ENCODE measurements at places on chromosomes 3 and 15.

GRCh38 chr3:4356220-4356540 is 53.0 kb downstream of the SETMAR start:
- DNase-seq = no peak

- DNase-seq = no peak
Measured at GRCh38 chr3:141690431-141691072, 47.5 kb upstream of the RNF7 start.

DNA sequence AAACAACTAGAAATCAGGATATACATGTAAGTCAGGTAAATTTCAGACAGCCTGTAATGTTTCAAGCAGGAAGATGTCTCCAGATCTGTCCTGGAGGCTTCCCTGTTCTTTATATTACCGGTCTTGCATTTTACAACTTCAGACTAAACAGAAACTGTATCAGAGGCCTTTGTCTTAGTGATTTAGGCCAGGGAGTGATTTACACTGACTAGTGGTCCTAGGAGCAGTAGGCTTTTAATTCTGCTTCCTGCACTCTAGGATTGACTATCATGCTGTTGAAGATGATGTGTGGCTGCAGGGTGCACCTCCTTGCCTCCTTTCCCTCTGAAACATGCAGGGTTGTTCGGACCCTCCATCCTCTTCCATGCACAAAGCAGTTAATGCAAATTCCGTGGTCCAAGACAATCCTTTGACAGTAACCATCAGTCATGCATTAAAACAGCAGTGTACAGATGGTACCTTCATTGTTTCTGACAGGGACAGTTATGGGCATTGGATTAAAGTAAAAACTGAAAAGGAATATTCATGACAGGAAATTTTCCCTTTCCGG is 27.6 kb downstream of the CHRNA7 start:
- no peak for DNase-seq

- DNase-seq = no peak
Measured at GRCh38 chr15:56871185-56871584, 47.3 kb upstream of the TCF12 start.

DNA sequence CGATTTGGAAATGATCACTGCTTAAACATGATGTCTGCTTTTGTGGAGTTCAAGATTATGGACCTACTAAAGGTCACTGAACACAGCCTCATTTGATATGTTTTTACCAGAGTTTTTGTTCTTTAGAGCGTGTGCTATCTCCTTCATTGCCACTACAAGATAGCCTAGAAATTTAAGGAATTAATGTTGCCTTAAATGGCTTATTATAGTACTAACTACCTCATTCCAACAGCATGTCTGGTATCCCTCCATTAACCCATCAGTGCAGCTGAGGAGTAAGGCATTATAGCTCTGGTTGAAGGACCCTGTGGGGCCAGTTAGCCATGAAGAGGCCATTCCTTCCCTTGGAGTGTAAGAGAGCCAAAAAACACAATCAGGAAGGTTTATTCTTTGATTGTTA is 2.3 kb upstream of the FAM43A start:
- no peak for DNase-seq

- DNase-seq = no peak
Measured at GRCh38 chr3:103644450-103644849, 1209.6 kb downstream of the ZPLD1 start.

GRCh38 chr15:62644889-62645742 is 397.4 kb upstream of the TPM1 start:
- no peak for DNase-seq

- DNase-seq = no peak
Measured at GRCh38 chr15:38263996-38264395, 11.4 kb downstream of the SPRED1 start.

DNA sequence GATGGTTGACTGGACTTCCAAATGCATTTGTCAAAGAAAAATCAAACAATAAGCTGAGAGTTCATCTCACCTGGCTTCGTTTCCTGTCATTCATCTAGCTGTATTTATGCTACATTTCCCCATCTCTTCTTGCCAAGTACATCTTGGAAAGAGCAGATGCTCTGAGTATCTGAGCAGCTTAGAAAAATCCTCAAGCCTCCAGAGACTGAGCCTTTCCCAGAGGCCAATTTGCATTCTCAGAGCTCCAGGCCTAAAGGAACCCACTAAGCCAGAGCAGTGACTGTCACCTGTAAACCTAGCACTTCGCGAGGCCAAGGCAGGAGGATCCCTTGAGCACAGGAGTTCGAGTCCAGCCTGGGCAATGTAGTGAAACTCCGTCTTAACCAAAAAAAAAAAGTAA is 100.5 kb downstream of the XXYLT1 start:
- no peak for DNase-seq

DNA sequence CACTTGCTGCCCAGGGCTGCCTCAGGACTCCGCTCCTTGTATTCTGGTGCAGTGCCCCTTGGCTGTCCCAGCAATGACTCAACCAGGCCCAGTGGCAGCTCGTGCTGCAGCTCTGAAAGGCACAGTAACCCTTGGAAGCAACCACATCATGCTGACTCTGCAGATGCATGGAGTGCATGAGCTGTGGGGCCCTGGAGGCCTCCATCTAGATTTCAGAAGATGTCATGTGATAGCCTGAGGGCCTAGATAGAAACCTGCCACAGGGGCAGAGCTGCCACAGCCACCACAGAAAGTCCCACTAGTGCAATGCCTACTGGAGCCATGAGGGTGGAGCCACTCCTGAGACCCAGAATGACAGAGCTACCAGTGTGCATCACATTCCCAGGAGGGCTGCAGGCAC is 117.1 kb upstream of the SMAD3 start:
- no peak for DNase-seq

GRCh38 chr3:155129396-155129795 is 49.3 kb downstream of the MME start:
- no peak for DNase-seq

DNA sequence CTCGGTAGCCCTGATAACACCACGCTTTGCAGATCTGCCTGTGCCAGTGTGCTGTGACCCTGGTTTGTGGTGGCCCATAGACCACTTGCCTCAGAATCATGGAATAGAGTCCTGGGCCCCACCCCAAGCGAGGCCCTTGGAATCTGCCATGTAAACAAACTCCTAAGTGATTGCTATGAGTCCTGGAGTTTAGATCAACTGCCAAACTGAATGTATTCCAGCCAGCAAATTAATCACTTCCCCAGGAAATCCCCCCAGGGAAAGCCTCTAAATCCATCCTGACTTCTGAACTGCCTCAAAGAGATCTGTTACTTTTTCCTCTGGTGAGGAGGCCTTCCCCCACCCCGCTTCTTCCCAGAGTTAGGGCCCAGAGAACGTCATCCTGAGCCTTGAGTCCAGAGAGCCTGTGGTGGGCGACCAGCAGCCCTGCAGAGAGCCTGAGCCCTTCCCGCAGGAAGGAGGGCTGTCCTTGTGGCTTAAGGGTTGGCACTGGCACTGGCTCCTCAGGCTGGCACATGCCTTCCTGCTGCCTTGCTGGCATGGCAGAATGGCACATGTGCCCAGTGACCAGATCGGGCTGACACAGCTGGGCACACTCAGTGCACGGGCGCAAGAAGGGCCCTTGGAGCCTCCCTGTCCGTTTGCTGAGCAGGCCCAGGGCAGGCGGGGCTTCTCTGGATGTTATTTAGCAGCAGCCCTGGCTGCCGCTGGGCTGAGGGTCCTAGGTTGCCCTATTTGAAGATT is 50.6 kb upstream of the PLXNA1 start:
- DNase-seq = no peak

GRCh38 chr15:98683831-98684230 is 35.5 kb downstream of the IGF1R start:
- no peak for DNase-seq

DNA sequence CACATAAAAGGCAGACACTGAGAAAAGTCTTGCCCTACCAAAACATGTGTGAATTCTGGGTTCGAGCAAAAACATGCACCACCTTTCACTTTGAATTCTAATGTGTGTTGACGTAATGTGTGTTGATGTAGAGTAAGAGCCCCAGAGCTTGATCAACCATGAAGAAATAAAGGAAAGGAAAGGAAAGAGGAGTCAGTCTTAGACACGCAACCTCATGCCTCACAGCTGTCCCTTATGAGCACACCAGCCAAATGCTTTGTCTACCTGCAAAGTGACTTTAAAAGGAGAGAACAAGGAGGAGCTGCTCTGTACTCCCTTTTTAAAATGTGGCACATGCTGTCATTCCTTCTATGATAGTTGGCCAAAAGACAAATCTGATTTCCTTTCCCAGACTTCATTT is 80.8 kb downstream of the RFTN1 start:
- no peak for DNase-seq

GRCh38 chr3:113293348-113293747 is 82.0 kb downstream of the BOC start:
- DNase-seq = no peak

DNA sequence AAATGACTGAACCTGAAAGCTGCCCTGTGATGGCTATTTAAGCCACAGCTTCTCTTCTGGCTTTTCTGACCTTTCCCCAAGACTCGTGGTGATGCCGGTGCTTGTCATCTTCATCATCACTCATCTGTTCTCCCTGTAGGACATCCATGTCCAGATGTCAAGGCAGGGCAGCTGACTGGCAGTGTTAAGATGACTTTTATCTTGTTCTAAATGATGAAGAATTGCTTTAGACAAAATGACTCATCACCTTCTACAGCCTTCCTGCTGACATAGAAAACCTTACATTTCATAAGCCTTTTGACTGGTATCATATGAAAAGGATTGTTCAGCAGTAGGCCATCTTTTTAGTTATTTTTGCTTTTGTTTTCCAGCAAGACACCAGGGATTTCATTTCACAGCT is 67.0 kb upstream of the GPR149 start:
- DNase-seq = no peak

GRCh38 chr15:48242015-48242414 is 35.9 kb downstream of the SLC12A1 start:
- DNase-seq = no peak

DNA sequence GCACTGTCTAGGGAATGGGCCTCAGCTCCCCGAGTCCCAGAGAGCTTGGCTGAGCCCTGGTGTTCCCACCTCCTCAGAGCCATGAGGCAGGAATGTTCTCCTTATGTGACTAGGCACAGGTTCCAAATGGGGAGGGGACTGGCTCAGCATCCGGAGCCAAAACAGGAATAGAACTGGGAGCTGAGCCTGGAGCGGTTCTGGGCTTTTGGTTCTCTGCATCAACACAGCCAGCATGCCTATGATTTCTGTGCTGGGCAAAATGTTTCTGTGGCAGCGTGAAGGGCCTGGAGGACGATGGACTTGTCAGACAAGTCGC is at the start of gene FAM131A:
Gene FAM131A (plus strand): TSS at position 202 of the 316 bp plus-strand sequence. CDS start 31 bp downstream, at position 233.
- DNase-seq = no peak

- DNase-seq = no peak
Measured at GRCh38 chr3:101141135-101141534, 147.9 kb upstream of the ABI3BP start.

DNA sequence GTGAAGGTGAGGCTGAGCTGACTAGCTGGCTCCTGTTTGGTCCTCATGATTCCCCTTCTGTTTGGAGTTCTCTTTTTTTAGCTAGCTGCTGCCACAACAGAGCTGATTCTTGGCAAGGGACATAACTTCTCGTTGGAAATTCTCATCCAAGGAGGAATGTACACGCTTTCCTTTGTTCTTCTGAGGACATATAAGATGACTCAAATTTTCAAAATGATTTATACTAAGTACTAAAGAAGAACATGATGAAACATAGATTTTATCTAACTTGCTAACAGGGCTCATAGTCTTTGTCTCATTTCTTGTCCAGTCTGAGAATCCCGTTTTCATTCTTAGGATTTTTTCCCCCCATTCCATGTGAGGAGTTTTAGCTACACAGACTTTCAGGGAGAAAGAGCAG is 2.9 kb upstream of the TFG start:
- no peak for DNase-seq

- DNase-seq = peak; percentile 70
Measured at GRCh38 chr3:59185591-59186369, 136.0 kb upstream of the CFAP20DC start.

GRCh38 chr3:147408188-147409100 is 721 bp upstream of the ZIC1 start:
- DNase-seq = no peak

- no peak for DNase-seq
Measured at GRCh38 chr3:125602752-125603649, 7.7 kb upstream of the OSBPL11 start.

DNA sequence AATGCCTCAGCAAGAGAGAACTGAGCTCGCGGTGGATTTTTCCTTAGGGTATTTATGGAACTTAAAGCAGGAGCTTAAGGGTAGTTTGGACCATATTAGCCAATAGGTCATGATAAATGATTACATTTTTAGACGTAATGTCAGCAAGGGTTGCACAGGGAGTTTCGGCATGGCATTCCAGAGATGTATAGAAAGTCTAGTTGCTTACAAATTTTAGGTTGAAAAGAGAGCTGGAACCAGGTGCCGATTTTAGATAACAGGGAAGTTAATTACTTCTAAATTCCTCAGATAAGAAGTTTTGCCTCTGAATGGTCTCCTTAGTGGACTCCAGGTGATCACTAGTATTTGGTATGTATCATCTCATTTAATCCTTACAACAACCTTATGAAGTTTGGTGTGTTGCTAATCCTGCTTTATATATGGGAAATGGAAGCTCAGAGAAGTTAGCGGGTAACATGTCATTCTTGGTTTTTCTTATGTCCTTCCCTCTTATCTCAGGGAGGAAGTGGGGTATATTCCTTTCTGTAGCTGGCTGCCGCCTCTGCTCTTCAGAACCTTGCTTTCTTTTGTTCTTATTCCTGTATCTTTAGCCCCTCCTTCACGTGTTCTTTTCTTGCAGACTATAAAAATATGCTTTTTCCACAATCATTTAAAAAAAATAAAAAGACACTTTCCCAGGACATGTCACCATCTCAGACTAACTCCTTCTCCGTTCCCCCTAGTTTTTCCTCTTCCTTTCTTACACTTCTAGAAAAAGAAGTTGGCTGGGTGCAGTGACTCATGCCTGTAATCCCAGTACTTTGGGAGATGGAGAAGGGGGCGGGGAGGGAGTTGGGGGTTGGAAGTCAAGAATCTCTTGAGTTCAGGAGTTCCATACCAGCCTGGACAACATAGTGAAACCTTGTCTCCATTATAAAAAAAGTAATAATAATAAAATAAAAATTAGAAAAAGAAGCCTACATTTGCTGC is 25.7 kb downstream of the IQGAP1 start:
- DNase-seq = no peak

GRCh38 chr3:124451630-124452317 is 278.5 kb upstream of the UMPS start:
- DNase-seq = no peak

DNA sequence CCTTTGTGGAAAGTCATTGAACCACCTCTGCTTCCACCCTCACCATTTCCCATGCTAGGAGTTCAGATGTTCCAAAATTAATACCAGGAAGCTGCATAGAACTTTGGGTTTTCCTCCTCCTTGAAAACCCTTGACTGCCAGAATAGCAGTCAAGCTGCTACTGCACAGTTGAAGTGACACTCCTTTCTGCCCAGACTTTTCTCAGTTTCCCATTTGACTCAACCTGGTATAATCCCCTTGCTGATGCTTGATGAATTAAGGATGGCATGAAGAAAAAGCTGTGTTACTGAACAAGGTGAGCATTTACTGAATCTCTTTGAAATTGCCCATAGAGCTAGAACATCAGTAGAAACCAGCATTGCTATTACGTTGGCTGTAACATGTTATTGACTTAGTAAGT is 286.0 kb downstream of the EDEM1 start:
- no peak for DNase-seq

- DNase-seq = no peak
Measured at GRCh38 chr3:25151903-25152295, 276.2 kb upstream of the RARB start.

- DNase-seq = no peak
Measured at GRCh38 chr15:70538278-70538677, 225.1 kb downstream of the UACA start.

GRCh38 chr3:43769097-43769884 is 78.6 kb downstream of the ABHD5 start:
- peak; percentile 63 for DNase-seq
